ENCODE measurements at places on chromosomes 7 and 10. TPM values are rescaled to one million over a fixed set of nuclear protein-coding genes. Genes with fewer than 3 reads are reported as not detected.
A peak's percentile ranks its signal among the peaks of the same experiment; 100 is the strongest.

GRCh38 chr10:130003787-130004613 lies 39.9 kb upstream of the EBF3 start:
- no peak for DNase-seq

GRCh38 chr10:69406816-69407580 lies 9.7 kb downstream of the TACR2 start:
- DNase-seq, result no peak

DNA sequence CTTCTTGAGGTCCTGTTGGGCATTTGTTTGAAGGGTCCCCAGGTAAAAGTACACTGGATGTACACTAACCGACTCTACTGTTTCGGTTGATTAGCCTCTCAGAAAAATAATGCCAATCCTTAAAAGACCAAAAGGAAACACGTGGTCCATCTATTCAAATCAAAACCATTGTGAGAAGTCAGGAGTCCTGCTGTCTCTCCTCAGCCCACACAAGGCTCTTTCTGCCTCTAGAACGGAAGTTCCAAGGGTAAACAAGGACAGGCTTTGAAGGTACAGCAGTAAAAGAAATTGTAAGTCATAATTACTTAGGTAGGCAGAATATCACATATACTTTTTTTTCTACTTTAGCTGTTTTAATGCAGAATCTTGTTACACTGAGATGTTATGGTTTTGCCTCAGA lies 71.7 kb upstream of the TPK1 start:
- no peak for DNase-seq

- no peak for DNase-seq
Measured at GRCh38 chr10:119776536-119776935, 50.7 kb downstream of the INPP5F start.

DNA sequence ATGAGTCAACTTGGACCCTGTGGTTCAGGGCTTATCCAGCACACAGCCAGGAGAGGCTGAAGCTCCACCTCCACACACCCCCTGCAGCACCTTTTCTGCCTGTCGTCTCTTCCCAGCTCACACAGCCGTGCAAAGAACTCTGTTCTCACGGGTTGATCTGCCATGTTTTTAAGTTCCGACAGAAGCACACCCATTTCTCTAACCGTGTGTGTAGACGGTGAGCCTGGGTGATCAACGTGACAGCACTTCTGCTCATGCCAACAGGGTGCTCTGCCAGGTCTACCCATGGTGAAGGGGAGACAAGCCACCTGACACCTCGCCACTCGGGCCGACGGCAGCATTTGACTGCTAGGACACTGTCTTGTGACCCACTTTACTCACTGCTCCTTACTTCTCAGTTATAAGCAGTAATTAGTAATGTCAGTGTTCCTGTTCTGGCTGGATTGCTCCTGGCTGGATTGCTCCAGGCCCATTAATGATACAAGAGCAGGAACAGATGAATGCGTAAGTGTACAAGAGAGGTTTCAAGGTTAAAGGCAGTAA lies 90.5 kb downstream of the RNF216 start:
- DNase-seq, result no peak

GRCh38 chr7:87920578-87920977 lies 13.5 kb upstream of the ADAM22 start:
- DNase-seq, result no peak

- DNase-seq, result no peak
Measured at GRCh38 chr10:79061441-79062315, 7.1 kb upstream of the ZMIZ1 start.

DNA sequence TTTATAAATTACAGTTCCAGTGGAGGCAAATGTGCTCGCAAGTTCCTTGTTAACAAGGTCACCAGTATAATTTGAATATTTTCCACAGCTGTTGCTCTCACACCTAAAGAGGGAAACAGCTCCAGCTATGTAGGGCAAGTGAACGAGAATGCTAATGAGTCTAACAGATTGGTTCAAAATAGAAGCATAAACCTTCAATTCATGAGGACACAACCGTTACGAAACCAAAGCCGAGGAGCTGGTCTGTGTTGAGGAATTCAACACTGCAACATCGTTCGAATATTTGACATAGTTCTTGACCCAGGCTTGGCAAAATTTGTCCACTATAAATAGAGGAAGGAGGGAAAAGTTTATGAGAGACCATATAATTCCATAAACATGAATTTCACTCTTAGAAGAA lies 161.3 kb downstream of the KLF6 start:
- no peak for DNase-seq

DNA sequence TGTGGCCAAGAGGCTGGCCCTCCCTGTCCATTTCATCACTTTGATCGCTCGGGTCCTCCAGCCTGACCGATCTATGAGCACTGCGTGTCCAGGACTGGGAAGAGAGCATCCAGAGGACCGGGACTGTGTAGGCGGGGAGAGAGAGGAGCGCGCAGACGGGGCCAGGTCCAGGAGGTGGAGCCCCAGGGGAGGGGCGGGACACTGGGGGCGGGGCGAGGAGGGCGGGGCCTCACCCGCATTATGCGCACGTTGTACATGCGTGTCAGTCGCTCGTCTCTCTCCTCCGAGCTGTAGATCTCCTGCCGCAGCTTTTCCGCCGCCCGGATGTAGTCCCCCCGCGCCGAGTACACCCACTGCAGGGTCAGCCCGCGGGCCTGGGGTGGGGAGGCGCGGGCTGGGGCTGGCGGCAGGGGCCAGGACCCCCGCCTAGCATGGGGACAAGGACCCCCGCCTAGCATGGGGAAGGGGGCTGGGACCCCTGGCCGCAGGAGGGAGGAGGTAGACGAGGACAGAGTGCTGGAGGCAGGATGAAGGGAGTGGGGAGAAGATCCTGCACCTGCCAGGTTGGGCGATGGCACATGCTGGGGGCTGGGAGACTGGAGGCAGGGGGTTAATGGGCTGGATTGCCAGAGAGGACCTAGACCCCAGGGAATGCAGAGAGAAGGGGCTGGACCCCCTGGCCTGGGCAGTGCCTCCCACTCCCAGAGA lies 14.3 kb downstream of the MOSPD3 start:
- DNase-seq, result peak; percentile 60

Gene ASB15
- polyA plus RNA-seq, result 2.5 TPM

Gene SNX10
- 20.6 TPM for polyA plus RNA-seq

Gene SLC18A3
- not detected for polyA plus RNA-seq

Gene FAM221A
- polyA plus RNA-seq, result 27.9 TPM

Measured in left kidney (tissue), 8 donors.